ENCODE measurements at places on chromosomes 3 and 15.

DNA sequence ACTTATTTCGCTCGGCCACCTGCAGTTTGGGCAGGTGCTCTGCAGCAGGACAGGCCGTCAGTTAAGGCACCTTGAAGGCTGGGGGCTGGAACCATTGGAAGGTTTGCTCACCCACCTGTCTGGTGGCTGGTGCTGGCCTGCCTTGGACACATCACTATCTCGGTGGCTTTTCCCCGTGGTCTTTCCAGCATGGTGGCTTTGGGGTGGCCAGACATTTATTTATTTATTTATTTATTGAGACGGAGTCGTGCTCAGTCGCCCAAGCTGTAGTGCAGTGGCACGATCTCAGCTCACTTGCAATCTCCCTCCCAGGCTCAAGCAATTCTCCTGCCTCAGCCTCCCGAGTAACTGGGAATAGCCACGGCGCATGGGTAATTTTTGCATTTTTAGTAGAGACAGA is 11.7 kb downstream of the ISG20 start:
- DNase-seq, result no peak

- no peak for DNase-seq
Measured at GRCh38 chr3:87227835-87228144, 681 bp downstream of the CHMP2B start.

DNA sequence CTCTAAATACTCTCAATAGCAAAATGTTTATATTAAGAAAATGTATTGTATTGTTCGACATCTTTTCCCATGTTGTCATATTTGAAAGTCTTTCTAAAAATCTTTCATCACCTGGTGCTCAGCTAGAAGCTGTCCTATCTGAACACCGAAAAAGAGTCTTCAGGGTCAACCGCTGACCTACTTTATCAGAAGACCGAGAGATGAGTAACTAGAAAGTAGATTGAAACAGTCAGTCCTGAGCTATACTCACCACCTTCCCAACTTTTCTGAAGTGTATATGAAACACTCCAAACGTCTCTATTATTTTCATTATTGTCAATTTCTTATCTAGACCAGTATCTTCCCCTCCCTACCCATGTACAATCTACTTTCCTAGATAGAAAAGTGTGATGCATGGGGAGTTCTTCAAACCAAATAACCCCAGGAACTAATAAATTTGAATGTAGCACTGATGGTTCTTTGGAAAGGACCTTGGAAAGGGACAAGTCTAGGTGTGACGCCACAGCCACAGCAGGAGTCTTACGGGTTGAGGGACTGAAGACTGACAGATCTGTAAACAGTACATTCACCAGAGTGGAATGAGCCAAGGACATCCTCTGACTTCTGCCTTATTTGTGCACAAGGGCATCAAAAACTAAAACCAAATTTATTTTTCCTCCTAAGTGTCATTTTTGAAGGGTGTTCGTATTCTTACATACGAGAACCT is 58.6 kb downstream of the TMOD3 start:
- DNase-seq, result no peak

GRCh38 chr3:151209654-151210053 is 6.6 kb upstream of the GPR171 start:
- no peak for DNase-seq

- no peak for DNase-seq
Measured at GRCh38 chr3:149489060-149489690, 14.7 kb downstream of the TM4SF4 start.

DNA sequence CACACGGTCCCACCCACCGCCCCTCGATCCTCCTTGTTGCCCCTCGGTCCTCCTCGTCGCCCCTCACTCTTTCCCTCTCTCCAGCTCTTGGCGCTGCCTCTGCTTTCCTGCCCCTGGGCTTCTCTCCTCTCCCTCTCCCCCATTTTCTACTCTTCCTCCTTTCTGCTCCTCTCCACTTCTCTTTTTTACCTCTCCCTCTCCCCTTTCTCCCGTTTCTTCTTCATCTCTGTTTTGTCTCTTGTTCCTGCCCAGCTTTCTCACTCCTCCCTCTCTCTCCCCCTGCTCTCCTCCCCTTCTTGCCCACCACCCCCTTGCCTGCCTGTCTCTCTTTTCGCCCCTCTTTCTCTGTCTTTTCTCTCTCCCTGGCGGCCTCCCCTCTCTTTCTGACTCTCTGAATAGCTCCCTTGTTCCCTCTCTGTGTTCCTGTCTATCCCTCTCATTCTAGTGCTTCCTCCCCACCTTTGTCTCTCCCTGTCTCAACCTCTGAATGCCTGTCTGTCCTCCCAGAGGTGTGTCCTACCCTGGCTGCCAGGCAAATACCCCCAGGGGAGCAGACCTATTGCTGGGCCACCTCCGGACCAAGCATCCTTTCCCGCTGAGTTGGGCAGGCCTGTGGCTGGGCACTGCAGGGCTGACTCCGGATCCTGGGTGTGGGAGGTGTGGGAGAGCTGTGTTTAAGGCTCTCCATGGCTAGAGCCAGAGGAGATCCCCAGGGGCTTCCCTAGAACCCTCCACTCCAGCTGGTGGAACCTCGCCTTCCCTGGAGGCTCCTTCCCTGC is 41.0 kb downstream of the EPHB3 start:
- DNase-seq, result peak; percentile 23

GRCh38 chr3:12560505-12561190 is 3.8 kb downstream of the MKRN2 start:
- no peak for DNase-seq

DNA sequence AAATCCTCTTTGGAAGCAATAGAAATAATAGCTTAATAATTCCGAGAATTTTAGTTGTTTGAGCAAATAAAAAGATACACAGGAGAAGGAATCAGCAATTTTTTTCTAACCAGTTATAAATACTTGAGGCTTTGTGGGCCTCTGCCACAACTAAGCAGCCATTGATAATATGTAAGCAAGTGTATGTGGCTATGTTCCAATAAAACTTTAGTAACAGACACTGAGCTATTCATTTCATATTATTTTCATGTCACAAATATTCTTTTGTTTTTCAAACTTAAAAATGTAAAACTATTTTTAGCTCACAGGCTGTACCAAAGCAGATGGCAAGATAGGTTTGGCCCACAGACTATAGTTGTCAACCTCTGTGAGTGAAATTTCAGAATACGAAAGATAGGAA is 85.7 kb downstream of the MSL2 start:
- no peak for DNase-seq

DNA sequence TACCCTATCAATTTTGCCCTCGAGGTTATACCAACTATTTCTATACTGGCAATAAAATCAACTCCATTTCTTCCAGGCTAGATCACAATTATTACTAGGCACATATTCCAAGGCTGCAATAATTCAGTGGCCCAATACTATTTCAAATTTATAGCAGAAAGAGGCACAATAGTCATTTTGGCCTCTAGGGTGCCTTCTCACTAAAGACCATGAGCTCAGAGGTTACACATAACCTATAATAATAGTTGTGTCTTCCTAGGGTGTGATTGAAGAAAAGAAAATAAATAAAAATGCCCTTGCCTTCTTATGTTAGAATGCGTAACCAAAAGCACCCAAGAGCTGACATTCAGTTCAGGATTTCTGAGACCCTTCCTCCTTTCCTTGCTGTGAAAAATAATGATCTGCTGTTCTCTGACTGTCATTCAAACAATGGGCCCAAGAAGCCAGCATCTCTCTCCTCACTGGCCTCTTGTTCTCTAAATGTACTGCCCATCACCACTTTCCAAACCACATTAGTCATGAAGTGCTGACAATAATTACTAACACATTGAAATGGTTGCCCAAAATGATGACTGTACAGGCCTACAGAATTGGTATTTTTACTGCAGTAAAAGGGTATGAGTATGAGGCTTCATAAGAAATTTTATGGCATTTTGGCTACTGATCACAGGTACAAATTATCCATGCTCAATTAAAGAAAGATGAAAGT is 244.8 kb downstream of the LRRN1 start:
- peak; percentile 52 for DNase-seq
